ENCODE measurements at places on chromosomes 5 and 9.

DNA sequence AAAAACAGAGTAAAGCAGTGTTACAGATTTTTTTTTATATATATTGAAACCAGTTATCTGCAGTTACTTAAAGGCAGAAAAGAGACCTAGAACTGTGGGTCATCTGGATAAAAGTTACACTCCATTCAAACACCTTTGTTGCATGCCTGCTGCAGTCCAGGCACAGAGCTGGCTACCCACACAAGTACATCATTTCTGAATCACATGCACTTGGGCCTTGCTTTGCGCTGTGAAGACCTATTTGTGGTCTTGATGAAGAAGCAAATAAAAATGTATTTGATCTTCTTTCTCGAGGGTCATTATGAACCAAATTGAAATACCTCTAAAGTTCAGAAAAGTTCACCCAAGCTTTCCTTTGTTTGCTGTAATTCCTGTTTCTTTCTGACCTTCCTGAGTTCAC, 503.0 kb upstream of the ZNF608 start:
- DNase-seq: no peak

DNA sequence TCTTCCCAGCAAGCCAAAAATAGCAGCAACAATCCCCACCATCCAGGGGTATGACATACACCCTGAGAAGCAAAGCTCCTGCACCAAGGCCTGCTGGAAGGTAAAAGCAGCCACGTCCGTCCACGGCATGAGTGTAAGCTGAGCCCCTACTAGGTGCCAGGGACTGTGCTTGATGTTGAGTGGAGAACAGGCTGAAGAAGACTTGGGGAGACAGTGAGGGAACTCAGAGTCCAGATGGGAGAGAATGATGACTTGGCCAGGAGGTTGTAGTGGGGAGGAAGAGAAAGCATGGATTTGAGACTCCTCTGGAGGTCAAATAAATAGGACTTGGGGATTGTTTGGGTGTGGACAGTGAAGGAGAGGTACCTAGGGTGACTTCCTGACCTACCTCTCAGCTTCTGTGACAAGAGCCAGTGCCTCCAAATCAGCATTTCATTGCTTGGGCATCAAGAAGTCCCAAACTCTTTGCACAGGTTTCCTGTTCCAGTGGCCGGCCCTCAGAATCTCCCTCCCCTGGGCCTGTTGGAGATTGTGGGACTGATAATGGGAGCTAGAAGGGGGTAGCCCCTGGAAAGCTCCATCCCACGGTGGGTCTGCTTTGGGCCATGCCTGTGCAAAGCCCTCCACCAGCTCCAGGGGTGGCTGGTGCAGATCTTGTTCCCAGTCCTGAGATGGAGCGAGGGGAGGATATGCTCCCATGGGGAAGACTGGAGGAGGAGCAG, 58.3 kb upstream of the ADAMTS2 start:
- no peak for DNase-seq

DNA sequence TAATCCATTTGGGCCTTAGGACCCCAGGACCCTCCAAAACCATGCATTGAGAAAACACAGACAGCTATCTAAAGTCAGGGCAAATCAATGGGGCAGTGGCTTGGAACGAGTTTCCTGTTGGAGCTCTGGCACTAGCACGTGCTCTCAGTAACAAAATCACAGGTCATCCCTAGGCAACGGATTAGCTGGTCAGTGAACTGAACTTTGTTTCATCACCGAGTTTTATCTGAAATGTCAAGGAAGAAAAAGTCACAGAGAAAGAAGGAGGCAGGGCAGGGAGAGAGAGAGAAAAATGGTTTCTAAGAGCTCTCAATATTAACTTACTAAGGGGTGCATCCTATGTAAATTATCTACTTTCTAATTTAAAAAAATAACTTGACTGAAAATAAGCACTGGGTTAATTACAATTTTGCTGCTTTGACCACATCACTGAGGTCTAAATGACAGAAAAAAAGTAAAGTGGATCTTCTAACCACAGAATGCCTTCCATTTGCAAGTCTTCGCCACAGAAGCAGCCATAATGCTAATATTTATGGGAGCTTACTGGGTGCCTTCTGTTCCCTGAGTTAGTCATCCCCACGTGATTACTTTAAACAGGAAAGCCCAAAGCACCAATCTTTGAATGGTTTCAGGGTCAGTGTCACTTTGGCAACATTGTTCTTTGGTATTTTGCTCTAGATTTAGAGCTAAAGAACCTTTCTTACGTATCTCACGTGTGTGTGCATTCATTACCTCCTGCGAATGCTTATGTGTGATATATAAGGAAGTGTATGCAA, 503.9 kb downstream of the RASEF start:
- DNase-seq: peak; percentile 16

DNA sequence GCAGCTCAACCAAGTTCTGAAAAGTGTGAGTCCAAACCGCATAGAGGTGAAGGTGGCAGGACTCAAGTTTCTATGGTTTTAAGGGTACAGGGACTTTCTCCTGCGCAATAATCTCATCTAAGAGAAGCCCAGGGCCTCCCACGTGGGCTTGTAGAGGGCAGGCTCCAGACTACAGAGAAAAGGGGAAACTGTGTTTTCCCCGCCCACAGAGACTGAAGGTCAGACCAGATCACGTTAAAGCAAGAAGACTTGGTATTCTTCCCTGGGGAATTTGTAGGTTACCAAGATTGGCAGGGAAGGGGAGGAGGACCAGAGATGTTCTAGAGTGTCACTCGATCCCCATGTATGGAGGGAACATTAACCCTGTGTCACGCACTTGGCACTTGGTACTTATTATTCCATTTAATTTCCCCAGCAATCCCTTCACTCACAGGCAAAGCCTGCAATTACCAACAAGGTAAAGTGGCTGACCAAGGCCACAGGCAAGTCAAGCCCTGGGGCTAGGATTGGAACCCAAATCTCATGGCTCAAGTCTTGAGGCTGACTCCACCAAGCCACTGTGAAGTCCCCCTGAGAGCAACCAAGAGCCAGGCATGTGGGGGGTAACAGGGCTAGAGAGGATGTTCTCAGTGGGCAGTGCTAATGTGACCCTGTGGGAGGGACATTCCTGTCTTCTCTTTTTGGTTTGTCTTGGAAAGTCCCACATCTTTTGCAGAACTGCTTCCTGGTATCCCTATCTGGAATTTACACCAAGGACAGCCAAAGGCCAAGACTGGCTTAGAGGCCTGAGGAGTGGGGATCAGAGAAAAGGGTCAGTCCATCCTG, 18.3 kb upstream of the NEK6 start:
- no peak for DNase-seq

GRCh38 chr9:78273761-78274160, 23.2 kb upstream of the PSAT1 start:
- DNase-seq: peak; percentile 67

- DNase-seq: no peak
These were observed 44.5 kb downstream of the FBXO10 start for GRCh38 chr9:37531699-37532098.

DNA sequence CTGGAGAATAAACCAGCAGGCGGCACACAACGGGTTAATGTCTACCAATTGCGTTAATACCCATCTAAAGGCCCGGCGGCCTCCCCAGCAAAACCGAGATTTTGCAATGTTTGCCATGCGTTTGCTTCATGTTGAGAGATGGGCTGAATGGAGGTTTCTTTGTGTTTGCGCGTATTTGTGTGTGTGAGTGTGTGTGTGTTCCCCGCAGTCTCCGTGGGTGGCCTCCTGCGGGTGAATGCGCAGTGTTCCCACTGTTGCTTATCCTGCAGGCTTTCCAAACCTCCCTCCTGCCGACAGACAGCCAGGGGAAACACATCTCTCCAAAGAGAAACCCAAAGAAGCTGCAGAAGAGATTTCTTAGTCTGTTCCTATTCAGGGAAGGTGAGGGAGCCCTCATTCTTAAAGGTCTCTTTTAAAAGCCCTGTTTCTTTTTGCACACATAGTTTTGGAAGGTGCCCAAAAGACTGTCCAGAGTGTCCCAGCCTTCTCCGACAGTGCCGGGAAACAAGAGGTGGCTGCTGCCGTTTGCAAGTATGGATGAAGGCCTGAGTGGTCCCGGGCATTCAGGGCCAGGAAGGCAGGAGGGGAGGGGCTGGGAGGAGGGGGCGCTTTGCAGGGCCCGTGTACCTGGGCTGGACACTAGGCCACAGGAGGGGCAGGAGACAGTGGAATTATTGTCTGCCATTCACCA, 103.8 kb upstream of the ERCC6L2 start:
- DNase-seq: no peak

GRCh38 chr5:141349917-141350619, at the start of gene PCDHGB1:
TSS of gene PCDHGB1 (plus strand) at chr5:141350099. CDS start at chr5:141350261, 162 bp downstream.
- peak; percentile 36 for DNase-seq

GRCh38 chr5:135051872-135052271, 17.8 kb upstream of the PITX1 start:
- no peak for DNase-seq

GRCh38 chr5:134568761-134569695, 43.6 kb downstream of the JADE2 start:
- peak; percentile 55 for DNase-seq

- no peak for DNase-seq
These were observed 47.9 kb upstream of the TMEM215 start for GRCh38 chr9:32735476-32735875.

GRCh38 chr5:157965040-157965678, 106.2 kb upstream of the CLINT1 start:
- no peak for DNase-seq

All from EH (cell line).